ENCODE measurements at places on chromosomes 2 and 18.

GRCh38 chr2:43675646-43676321 is 445 bp downstream of the C1GALT1C1L start:
- peak overlapping the region; percentile 86 for H3K4me3 ChIP-seq
- no peaks in the 10 kb centered on the region for H3K4me1 ChIP-seq
- no peaks in the 10 kb centered on the region for H3K36me3 ChIP-seq
- DNase-seq, result no peak

DNA sequence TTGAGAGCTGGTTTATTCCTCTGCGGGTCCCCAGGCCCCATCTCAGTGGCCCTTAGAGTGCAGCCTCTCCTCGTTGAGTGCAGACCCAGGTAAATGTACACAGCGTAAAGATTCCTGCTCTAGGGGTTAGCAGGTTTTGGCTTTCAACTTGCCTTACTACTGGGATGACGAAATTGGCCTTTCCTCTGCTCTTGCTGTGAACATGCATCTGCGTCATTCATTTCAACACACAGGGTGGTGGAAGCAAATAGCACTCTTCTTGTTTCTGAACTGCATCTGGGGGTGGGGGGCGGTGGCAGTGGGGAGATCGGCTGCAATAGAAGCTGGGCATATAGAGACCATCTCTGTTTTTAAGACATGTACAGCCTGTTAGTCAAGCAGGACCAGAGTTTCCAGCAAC is 16.5 kb upstream of the SLC16A14 start:
- no peaks in the 10 kb centered on the region for H3K27me3 ChIP-seq
- no peaks in the 10 kb centered on the region for H3K36me3 ChIP-seq
- H3K27ac ChIP-seq, result no peak overlapping the region
- H3K4me1 ChIP-seq, result no peaks in the 10 kb centered on the region
- no peak for DNase-seq
- no peak overlapping the region for H3K4me3 ChIP-seq

DNA sequence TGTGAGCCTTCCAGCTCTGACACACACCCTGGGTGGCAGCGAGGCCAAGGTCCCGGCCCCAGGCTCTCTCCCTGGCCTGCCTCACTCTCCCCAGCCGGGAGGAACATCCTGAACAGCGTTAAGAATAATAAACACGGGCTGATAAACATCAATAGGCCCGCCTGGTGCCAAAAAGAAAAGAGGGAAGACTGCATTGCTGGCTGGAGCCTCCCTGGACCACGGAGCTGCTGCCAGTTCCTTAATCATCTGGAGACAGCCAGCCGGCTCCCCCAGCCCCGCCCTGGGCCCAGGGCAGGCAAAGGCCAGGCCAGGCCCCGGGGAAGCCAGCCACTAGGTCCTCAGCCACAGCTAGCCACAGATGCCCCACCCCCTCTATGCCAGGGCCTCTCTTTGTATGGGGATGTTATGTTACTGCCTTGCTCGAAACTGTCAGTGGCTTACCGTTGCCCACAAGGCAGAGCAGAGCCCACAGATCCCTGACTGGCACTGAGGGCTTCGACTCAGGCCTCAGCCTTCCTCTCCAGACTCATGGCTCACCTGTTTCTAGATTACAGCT is 293.7 kb downstream of the DYSF start:
- no peaks in the 10 kb centered on the region for H3K27me3 ChIP-seq
- H3K4me3 ChIP-seq, result no peak overlapping the region
- H3K36me3 ChIP-seq, result no peaks in the 10 kb centered on the region
- DNase-seq, result peak; percentile 53
- peaks cover 44% of the 10 kb centered on the region for H3K4me1 ChIP-seq

- no peak overlapping the region for H3K27ac ChIP-seq
- peaks cover 10% of the 10 kb centered on the region for H3K36me3 ChIP-seq
- H3K4me3 ChIP-seq, result no peak overlapping the region
- DNase-seq, result no peak
- no peaks in the 10 kb centered on the region for H3K4me1 ChIP-seq
Observed at GRCh38 chr2:55204536-55204935, 27.6 kb downstream of the CLHC1 start.

GRCh38 chr18:70310560-70311320 is 21.9 kb downstream of the SOCS6 start:
- H3K27me3 ChIP-seq, result no peaks in the 10 kb centered on the region
- no peaks in the 10 kb centered on the region for H3K36me3 ChIP-seq
- H3K27ac ChIP-seq, result no peak overlapping the region
- DNase-seq, result no peak

DNA sequence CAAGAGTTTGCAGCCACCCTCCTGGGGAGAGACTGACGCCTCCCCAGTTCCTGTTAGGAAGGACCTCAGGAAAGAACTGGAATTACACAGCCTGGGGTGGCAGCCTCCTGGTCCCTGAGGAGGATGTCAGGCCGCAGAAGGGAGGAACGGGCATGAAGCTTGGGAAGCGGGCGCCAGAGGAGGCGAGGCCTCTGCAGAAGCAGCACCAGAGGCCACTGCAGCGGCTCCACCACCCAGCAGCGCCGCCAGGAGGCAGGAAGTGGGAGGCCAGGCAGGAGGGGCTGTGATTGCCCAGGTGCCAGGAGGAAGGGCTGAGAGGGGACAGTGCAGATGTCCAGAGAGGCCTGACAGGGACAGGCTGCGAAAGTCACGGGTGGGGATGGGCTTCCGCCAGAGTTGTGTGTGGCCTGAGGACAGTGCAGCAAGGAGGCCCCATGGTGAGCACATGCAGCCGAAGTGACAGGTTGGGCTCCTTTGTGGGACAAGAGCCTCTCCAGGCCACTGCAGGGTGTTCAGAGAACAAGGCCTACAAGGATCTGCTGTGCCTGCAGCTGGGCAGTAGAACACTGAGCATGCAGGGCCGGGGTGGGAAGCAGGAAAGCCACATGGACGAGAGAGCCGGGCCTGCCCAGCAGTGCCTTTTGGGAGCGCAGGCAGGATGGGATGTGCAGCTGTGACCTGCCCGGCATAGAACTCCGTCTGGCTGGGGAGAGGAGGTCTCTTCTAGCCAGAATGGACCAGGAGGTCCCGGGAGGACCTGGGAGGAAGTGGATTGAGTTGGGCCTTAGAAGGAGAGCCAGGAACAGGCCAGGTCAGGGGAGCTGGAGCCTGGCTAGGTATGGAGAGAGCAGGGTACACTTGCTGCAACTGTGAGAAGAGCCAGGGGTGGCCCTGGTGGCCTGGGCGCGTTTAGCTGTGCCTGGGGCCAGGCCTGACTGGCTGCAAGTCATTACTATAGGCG is 39.1 kb upstream of the ALPP start:
- DNase-seq, result no peak
- no peak overlapping the region for H3K27ac ChIP-seq
- H3K4me3 ChIP-seq, result no peak overlapping the region

- H3K27me3 ChIP-seq, result no peaks in the 10 kb centered on the region
- no peak overlapping the region for H3K27ac ChIP-seq
- no peaks in the 10 kb centered on the region for H3K36me3 ChIP-seq
- no peaks in the 10 kb centered on the region for H3K4me1 ChIP-seq
Observed at GRCh38 chr18:39340418-39340817, 1774.8 kb upstream of the CELF4 start.

GRCh38 chr18:32623563-32623962 is 149.3 kb downstream of the KLHL14 start:
- H3K27me3 ChIP-seq, result no peaks in the 10 kb centered on the region
- no peak overlapping the region for H3K27ac ChIP-seq
- DNase-seq, result no peak
- no peaks in the 10 kb centered on the region for H3K4me1 ChIP-seq
- no peaks in the 10 kb centered on the region for H3K36me3 ChIP-seq

DNA sequence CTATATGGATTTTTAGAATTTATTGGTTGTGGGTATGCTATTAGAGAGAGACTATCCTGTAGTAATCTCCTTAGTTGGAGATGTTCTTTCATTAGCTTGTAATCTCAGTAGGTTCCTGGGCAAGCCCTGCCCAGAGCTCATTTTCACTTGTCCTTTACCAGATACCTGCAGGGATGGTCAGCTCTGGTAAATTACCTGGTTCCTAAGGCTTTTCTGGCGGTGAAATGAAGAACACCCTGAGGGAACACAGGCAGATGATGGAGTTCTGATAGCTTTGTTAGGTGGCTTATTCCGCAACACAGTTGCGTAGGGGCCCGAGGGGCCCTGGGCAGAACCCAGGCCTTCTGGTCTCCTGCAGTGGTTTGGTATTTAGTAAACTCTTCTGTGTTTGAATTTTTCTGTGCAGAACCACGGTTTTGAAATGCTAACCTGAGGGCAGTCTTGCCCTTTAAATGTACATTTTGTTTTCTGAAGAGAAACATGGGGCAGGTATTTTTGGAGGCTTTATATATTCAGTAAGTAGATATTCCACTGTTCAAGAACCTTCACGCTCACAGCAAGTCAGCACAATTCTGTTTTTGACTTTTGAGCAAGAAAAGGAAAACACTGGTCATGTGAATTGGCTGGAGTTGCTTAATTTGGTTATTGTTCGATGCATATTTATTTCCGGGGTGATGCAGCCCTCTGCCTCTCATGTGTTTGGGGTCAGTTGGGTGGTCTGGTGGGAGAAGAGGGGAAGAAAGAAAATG is 22.4 kb downstream of the ZNF532 start:
- H3K36me3 ChIP-seq, result peaks cover 7% of the 10 kb centered on the region
- H3K4me3 ChIP-seq, result peak overlapping the region; percentile 27
- H3K27ac ChIP-seq, result peak overlapping the region; percentile 41
- DNase-seq, result peak; percentile 19

DNA sequence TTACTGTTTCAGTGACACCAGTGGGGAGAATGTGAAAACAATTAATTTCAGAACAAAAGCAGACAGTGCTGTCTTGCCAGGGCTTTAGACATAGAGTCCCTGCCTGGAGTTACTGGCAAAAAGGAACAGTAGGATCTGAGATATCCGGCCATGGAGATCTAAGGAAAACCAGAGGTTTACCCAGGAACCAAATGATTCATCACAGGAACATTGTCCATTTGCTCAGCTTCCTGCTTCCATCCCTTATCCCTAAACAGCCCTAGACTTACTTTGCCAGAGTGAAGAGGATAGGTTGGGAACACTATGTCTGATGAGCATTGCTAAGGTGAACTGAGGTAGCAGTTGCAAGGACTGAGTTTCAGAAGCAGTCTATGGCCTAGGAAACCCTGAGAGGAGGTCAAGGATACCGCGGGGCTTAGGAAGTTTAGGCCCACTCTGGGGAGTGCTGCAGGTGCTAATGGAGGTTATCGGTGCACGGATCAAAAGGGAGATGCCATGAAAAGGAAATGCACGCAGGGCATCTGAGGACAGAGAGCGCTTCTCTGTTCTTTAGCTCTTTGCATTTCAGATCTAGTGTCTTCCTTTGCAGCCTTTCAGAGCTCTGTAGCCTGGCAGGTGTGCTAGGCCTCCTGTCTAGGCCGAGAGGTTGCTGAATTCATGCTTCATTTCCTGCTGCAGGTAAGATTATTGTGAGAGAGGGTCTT is 223.9 kb downstream of the CDCA7 start:
- DNase-seq, result no peak
- H3K27me3 ChIP-seq, result no peaks in the 10 kb centered on the region
- H3K4me1 ChIP-seq, result peaks cover 2% of the 10 kb centered on the region
- H3K36me3 ChIP-seq, result no peaks in the 10 kb centered on the region

DNA sequence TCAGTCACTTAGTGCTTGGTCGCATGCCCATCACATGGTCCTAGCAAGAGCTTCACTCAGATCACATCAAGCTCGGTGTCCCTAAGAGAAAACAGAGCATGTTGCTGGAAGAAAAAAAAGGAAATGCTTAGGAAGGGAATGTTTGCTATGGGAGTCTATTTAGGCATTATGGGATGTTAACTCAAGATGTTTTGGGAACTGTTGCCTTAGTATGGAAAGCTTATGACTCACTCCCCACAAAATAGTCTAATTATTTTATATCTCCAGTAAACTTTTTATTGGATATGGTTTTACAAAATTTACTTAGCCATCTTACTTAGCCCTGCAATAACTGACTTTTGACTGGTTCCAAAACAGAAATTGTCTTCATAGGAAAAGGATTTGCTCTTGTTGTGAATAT is 439.5 kb upstream of the ZEB2 start:
- DNase-seq, result no peak
- H3K27me3 ChIP-seq, result no peaks in the 10 kb centered on the region
- H3K27ac ChIP-seq, result no peak overlapping the region
- no peak overlapping the region for H3K4me3 ChIP-seq
- H3K4me1 ChIP-seq, result no peaks in the 10 kb centered on the region

DNA sequence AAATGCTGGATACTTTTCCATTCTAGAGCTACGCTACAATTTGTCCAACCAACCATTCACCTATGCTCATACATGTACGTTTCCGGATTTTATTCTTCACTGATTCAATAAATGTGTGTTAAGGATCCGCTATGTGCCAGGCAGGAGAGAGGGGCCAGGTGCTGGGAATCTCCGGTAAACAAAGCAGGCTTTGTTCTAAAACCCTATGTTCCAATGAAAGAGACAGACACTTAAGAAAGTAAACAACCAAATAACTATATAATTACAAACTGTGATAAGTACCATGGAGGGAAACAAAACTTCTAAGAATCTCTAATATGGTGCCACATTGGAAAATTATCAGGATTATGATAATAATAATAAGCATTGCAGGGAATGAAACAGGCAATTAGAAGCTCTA is 22.2 kb upstream of the POMC start:
- DNase-seq, result no peak
- H3K4me3 ChIP-seq, result no peak overlapping the region
- H3K27me3 ChIP-seq, result no peaks in the 10 kb centered on the region
- no peak overlapping the region for H3K27ac ChIP-seq
- no peaks in the 10 kb centered on the region for H3K4me1 ChIP-seq

DNA sequence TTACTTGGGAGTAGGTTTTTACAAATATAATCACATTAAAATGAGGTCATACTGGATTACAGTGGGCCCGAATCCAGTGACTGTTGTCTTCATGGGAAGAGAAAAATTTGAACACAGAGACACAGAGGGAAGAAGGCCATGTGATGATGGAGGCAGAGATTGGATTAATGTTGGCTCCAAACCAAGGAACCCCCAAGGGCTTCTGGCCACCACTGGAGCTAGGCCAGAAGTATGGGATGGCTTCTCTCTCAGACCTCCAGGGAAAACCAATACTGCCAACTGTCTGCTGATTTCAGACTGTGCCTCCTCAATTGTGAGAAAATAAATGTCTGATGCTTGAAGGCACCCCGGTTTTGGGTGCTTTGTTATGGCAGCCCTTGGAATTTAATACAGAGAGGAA is 76.0 kb downstream of the ALPK2 start:
- no peak overlapping the region for H3K4me3 ChIP-seq
- peaks cover 23% of the 10 kb centered on the region for H3K4me1 ChIP-seq
- no peaks in the 10 kb centered on the region for H3K27me3 ChIP-seq
- no peak for DNase-seq

GRCh38 chr2:30346471-30347169 is 100.4 kb upstream of the LCLAT1 start:
- peaks cover 23% of the 10 kb centered on the region for H3K27me3 ChIP-seq
- no peak overlapping the region for H3K4me3 ChIP-seq
- no peak for DNase-seq

GRCh38 chr2:156175946-156176345 is 156.6 kb downstream of the NR4A2 start:
- H3K27me3 ChIP-seq, result no peaks in the 10 kb centered on the region
- no peak overlapping the region for H3K27ac ChIP-seq
- no peaks in the 10 kb centered on the region for H3K4me1 ChIP-seq
- no peaks in the 10 kb centered on the region for H3K36me3 ChIP-seq
- no peak for DNase-seq
